Stimulated activated CD4-positive, alpha-beta T cell treated with anti-CD3 and anti-CD28 coated beads, Interleukin-12 subunit alpha, Interleukin-12 subunit beta, amount 100 ng/mL, for 4 hours (primary cell): ENCODE measurements at places on chromosomes 2 and 18.

DNA sequence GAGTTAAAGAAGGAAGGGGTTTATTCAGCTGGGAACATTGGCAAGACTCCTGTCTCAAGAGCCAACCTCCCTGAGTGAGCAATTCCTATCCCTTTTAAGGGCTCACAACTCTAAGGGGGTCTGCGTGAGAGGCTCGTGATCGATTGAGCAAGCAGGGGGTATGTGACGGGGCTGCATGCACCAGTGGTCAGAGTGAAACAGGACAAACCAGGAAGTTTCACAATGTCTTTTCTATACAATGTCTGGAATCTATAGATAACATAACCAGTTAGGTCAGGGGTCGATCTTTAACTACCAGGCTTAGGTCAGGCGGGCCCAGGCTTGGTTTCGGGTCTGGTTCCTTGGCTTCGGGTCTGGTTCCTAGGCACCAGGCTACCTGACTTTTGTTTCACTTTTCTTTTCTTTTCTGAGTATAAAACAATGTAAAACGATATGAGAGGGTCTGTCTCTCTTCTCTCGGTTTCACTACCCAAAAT, 30.1 kb upstream of the LIPG start:
- no peak for DNase-seq

DNA sequence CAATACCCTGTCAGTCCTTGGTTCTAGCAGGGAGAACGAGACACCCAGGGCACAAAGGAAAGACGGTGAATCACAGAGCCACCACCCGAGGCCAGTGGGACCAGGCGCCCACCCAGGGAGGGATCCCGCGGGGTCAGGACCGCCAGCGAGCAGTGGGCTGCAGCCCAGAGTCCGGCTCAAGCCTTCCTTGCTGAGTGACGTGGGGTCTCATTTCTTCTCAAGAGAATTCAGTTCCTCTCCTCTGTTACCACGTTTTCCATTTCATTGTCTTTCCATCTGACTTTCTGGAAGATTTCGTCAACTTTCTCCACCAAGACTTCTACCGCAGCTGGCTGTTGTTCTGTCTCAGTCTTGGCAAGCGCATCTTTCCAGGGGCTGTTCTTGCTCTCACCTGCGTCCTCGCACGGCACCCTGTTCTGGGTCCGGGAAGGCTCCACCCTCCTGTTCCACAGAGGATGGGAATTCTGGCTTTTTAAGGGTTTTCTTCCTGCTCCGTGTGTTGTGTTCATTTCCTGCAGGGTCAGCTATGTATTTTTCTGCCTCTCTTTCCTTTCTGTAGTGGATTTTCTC, 248.6 kb downstream of the NDUFA10 start:
- no peak for DNase-seq

DNA sequence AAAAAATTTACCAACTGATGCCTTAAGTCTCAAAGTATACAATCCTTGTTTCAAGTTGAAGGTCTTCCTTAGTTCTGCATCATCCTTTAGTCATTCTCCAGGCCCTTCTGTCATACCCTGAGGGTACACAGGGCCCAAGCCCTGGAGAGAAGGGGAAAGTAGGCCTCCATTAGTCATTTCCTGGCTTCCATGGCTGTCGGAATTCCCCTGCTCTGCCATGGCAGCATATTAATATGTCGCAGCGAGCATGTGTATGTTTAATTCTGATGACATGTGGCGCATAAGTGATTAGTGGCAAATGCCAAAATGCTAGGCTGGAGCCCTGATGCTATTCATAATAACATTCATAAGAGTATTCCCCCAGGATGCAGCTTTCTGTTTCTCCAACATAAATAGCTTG, 22.1 kb downstream of the GPR39 start:
- no peak for DNase-seq

DNA sequence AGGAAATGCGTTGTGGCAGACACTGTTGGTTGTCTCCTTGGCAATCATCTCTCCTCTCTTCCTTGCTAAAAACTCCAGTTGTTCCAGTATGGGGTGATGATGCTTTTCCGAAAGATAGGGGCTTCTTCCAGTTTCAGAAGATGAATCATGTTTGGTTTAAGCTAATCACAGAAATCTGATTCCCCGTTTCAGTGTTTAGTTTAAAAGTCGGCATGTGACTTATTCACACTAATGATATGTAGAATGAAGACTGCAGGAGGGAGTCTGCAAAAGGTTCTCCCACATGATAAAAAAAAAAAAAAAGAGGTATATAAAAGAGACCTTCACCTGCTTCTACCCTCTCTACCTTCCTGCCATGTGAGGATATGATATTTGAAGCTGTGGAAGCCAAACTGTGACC, 239.0 kb upstream of the SIX2 start:
- no peak for DNase-seq

- DNase-seq, result no peak
Measured at GRCh38 chr2:152761214-152761613, 42.8 kb downstream of the ARL6IP6 start.

DNA sequence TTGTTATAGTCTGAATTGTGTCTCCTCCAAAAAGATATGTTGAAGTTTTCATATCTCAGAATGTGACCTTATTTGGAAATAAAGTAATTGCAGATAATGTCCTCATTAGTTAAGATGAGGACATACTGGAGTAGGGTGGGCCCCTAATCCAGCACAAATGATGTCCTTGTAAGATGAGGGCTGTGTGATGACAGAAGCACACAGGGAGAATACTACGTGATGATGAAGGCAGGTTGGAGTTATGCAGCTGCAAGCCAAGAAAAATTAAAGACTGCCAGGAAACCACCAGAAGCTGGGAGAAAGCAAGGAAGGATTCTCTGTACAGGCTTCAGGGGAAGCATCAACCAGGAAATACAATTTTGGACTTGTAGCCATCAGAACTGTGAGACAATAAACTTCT, 58.3 kb upstream of the PNPT1 start:
- DNase-seq, result no peak

DNA sequence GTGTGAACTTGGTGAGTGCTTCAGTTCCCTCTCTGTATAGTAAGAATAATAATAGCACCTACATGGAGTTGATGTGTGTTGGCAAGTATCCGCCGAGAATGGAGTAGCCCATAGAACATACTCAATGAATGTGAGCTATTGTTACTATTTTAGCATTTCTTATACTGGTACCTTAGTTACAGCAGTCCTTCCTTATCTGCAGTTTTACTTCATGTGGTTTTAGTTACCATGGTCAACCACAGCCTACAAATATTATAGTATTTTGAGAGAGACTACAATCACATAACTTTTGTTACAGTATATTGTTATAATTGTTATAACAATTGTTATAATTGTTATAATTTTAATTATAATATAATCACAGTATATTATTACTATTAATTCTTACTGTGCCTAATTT, 152.5 kb upstream of the RASGRP3 start:
- DNase-seq, result no peak

- no peak for DNase-seq
Measured at GRCh38 chr2:203889944-203890343, 22.4 kb downstream of the CTLA4 start.

GRCh38 chr2:45822272-45822630, 170.8 kb downstream of the PRKCE start:
- no peak for DNase-seq

GRCh38 chr2:124080281-124081153, 55.4 kb downstream of the CNTNAP5 start:
- DNase-seq, result no peak

- DNase-seq, result no peak
Measured at GRCh38 chr2:217179854-217180253, 320.0 kb upstream of the TNP1 start.

DNA sequence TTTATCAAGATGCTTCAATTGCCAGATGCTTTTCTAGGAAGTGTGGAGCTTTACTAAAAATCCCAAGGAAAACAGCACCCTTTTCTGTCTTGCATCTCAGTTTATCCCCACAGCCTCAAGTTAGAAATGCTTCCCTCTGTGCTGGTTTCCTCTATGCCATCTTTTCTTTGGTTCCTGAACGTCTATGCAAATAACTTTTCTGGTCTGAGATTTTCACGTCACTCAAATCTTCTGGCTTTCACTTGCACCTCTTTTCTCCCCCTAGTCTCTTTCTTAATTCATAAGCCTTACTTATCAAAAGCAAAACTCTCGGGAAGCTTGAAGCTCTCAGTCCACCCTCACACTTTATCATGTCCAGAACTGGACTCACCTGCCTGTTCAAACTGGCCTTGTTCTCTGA, 33.9 kb downstream of the ARHGAP25 start:
- no peak for DNase-seq

DNA sequence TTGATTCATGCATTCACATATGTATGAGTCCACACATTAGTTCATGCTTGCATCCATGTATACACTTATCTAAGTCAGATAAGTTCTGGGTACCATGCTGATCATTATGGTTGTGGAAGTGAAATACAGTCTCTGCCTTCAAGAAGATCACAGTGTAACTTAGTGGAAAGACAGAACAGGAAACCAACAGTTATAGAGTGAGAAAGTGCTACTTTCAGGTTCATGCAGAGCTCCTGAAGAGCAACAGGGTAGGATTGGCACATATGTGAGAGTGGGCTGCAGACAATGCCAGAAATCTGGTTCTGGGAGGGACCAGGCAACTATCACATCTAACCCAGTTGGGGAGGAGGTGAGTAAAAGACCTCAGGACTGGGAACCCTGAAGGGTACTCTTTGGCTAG, 35.4 kb upstream of the PGAP1 start:
- DNase-seq, result no peak

DNA sequence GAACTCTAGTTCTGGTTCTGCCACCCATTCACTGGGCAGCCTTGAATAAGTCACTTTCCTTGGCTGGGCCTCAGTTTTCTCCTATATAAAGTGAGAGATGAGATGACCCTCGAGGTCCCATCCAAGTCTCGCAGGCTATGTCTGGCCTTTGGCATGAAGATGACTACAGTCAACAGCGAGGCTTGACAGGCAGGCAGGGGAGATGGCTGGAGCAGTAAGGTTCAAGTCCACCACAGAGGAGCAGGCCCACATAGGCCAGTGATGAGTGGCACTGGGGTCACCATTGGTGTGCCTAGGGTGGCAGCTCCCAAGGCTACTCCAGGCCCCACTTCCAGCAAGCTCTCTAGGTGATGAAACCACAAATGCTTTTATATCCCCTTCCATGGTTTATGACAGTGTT, 161.4 kb downstream of the ZFP36L2 start:
- no peak for DNase-seq

DNA sequence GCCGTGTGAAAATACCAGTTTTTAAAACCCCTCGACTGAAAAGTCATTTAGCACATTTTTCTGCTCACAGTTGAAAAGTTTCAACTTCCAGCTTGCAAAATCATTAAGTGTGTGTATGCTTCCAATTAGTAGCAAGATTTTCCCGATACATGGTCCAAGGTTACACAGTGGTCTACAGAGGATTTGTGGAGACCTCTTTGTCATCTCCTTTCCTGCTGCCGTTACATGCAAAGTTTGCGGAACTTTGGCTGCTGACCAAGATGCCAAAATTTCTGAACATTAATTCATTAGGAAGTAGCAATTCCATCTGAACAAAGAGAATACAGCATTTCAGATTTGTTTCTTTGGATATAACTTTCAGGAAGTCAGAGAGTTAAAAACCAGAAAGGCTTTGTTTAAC, 474.6 kb downstream of the PLCL1 start:
- DNase-seq, result no peak

DNA sequence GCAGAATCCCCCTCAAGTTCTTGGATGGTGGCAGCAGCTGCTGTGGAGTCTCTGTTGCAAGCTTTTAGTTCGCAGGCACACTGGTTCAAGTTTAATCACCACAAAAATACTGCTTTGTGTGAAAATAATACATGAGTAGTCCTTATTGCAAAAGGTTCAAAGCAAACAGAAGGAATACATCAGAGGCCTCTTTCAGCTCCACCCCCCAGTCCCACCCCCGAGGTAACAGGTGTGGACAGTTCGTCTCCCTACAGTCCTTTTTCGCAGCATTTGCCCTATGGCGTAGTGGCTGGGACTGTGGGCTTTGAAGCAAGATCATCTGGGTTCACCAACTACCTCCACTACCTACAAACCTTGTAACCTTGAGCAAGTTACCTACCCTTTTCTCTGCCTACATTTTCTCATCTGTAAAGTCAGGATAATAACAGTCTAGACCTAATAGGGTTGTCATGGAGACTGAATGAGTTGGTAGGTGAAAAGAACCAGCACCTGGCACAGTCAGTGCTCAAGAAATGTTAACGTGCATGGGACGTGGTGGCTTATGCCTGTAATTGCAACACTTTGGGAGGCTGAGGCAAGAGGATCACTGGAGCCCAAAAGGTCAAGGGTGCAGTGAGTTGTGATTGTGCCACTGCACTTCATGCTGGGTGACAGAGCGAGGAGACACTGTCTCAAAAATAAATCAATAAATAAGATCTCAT, 61.7 kb downstream of the TCF7L1 start:
- no peak for DNase-seq
